ENCODE measurements at places on chromosomes 1 and 21.

DNA sequence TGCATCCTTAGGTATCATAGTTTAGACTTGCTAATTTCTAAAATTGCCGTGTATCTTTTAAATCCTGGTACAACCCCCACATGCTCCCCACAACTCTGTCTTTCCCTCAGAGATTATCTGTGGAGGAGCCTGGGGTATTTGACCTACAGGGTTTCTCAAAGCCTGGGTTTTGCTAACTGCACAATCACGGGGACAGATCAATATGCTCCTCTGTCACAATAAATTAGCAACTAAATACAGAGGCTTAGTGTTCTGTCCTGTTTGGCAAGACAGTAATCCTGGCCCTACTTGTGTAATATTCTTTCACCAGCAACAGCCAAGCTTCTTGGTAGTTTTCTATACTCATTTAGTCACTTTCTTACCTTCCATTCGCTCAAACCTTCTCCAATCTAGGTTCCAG lies 8.5 kb downstream of the ECHDC2 start:
- no peak for DNase-seq

DNA sequence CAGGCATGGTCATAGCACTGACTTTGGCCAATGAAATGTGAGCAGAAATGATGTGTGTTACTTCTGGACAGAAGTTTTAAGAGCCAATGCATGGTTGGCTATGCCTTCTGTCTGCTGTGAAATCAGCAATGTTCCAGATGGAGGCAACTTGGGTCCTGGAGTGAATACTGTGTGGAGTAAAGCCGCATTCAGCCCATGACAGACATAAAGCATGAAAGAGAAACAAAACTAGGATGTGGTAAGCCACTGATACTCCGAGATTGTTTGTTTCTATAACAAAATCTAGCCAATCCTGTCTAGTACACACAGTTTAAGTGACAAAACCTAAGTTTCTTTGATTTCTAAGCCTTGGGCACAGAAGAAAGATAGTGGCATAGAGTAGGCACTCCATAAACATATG lies 47.1 kb upstream of the ARHGAP29 start:
- DNase-seq: no peak

DNA sequence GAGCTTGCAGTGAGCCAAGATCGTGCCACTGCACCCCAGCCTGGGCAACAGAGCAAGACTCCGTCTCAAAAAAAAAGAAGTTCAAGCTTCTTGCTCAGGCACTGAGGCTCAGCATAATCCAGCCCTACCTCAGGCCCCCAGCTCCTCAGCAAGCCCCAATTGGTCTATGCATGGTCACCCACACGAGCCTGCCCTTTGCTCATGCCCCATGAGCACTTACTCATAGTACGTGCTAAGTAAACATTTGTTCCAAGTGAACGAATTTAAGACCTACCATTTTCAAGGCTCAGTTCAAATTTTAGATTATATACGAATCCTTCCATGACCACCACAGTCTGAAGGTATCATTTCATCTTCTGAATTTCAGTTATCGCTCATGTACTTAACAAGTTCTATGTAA lies 4.3 kb downstream of the PDZK1 start:
- no peak for DNase-seq

DNA sequence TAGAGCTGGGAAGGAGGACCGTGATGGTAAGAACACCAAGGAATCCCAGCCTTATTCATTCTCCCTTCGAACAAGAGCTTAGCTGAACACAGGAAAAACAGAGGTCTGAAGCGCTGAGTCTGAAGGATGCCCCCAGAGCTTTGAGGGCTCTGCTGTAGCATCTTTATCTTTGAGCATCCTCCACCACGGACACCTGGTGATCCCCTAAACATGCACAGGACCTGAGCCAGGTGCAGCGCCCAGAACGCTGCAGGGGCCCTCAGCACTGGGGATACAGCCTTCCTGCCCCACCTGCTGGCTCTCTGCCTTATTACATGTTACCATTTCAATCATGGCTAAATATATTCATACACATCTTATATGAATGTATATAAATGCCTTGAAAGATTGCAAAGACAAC lies 7.7 kb upstream of the GPATCH4 start:
- DNase-seq: peak; percentile 57

DNA sequence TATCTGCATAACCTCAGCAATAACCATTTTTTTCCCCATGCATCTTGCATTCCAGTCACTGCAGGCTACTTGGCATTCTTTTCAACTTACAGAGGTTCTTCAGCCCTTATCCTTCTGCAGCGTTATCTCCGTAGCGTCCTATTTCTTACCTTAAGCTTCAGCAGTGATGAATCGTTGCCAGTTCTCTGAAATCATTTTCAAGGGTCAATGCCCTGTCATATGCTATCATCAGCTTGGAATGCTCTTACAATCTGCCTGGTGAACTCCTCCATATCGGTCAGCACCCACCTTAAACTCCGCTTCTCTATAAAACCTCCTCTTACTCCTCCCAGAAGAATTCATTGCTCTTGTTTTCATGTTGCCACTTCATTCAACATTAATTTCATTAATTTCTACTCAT lies 105.1 kb upstream of the DPH5 start:
- DNase-seq: no peak
